ENCODE measurements at places on chromosomes 7 and 10.

DNA sequence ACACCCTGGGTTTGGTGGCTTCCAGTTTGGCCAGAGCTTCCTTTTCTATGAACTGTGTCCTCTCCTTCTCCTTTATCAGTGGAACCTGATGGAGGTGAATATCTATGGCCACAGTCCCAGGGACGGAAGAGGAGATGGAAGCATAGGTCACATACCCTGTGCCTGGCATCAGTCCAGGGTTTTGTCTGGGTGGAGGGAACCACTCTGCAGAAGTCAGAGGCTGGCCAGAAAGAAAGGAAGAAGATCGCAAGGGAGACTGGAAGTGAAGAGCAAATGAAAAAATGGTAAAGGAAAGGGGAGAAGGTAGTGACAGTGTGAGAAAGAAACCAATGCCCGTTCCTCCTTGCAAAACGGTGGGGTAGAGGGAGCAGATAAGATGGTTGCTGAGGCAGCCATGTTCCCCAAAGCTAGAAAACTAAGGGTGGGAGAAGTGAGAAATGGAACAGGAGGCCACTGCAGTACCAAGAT is 77.9 kb upstream of the HECW1 start:
- DNase-seq, result no peak

DNA sequence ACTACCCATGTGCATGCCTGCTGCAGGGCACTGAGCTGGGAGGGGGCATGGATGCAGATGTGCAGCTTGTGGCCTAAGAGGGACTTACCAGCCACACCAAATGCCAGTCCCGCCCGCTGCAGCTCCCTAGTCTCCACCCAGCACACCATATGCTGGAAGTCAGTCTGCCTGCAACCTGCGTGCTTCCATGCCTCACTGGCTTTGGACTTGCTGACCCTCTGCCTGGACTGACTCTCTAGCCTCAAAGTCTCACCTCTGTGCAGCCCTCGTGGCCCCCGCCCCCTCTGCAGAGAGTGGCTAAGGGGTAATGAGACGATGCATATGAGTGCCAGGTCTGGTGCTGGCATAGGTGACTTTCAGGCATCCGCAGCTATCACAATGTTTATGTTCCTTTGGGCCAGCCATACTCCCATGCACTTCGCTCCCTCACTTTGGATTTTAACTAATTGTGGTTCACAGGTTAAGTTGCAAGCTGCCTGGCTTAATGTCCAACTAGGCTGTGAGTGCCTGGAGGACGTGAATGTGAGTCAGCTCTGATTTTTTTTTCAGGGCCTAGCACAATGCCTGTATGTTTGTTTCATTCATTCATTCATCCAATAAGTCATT is 21.7 kb downstream of the TRIM8 start:
- DNase-seq, result no peak

- DNase-seq, result no peak
Observed at GRCh38 chr10:96541921-96542320, 28.2 kb upstream of the TLL2 start.

DNA sequence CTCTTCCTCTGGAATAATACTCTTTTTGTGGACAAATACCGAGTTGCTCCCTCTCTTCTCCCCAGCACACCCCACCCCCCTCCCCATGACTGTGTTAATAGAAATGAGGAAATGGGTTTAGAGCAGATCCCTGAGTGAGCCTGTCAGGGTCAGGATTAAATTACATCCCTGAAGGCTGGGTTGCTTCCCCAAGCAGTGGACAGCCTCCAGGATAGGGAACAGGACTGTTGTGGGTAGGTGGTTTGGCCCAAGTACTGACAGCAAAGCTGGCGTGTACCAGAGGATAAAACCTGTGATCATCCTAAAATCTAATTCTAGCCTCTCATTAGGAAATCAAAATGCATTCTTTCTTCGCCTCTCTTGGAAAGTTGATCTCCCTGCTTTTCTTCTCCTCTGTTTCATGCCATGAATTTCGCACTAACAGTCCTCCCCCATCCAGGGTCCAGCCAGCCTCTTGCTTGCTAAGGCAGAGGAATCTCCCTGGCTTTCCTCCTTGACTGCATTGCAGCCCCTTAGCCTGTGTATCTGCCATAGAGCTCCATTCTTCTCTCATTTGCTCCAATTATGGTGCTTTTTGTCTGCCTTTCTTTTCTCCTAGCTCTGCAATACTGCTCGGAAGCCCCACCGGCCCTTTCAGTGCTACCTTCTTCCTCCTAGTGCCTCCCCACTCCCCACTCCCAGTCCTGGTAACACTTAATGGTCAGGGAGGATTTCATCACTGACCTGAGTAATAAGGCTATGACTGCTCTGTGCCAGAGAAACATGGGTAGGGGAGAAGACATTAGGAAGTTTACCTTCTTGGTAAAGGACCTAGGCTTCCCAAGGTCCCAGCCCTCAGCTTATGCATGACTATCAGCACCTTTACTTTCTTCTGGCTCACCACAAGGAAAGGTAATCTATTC is 8.4 kb downstream of the LRRC4 start:
- DNase-seq, result no peak

DNA sequence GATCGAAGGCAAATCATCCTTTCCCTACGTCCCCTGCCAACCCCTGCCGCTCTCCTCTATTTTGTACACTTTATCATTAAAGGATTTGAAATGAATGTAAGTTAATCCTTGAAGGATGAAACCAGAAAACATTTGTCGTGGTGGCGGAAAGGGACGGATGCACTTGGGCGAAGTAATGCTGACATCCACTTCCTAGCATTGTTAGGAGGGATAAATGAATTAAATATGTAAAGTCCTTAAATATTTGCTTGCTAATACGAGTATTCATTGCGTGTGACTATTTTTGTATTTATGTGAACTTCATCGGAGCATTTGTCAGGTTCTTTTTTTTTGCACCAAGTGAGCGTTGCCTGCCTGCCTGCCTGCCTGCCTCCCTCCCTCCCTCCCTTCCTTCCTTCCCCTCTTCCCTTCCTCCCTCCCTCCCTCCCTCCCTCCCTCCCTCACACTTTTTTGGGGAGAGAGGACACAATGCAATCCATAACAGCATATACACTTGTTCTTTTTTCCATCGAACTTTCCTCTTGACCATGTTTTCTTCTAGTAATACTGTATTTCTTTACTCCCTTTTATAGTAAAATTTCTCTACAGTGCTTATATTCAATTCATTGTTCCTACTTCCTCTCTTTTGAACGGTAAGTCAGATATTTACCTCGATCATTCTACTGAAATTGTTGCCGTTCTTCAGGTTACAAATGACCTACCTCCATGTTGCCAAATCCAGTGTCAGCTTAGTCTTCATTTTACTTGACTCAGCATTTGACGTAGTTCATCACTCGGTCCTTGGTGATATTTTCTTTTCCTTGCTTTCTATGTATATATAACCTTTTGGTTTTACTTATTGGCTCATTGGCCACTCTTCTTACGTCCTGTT is 831 bp downstream of the CCDC7 start:
- DNase-seq, result no peak
